ENCODE measurements at places on chromosomes 1 and 21. TPM values are rescaled to one million over a fixed set of nuclear protein-coding genes. Genes with fewer than 3 reads are reported as not detected.

Gene ARHGEF16
- total RNA-seq = not detected

Gene DNASE2B
- not detected for total RNA-seq

Gene PAFAH2
- total RNA-seq = 11.9 TPM

Gene MAGI3
- total RNA-seq = 14.1 TPM

Gene DPT
- 1.8 TPM for total RNA-seq

Gene DYRK3
- 31.7 TPM for total RNA-seq

Gene CPTP
- total RNA-seq = 22.3 TPM

Gene SLC5A9
- not detected for total RNA-seq

Gene NEGR1
- total RNA-seq = 3.6 TPM

Gene CFAP141
- not detected for total RNA-seq

Gene AMY2A
- not detected for total RNA-seq

Gene TAS1R1
- not detected for total RNA-seq

Gene HCN3
- total RNA-seq = 0.87 TPM

Gene SH2D1B
- total RNA-seq = not detected

Gene PSMD4
- total RNA-seq = 248 TPM

Gene FCAMR
- not detected for total RNA-seq

Gene MTARC2
- 6.1 TPM for total RNA-seq

Gene DEPDC1
- total RNA-seq = 35.5 TPM

Gene RNF186
- total RNA-seq = not detected

Gene C1QTNF12
- 5.1 TPM for total RNA-seq

Gene PGLYRP3
- not detected for total RNA-seq

Gene ZNF593OS
- not detected for total RNA-seq
